Activated gamma-delta T cell treated with Interleukin-2 at 50 U/mL for 16 hours (primary cell): ENCODE measurements at places on chromosomes 1 and 21.

GRCh38 chr1:38990386-38990737 is 714 bp upstream of the AKIRIN1 start:
- no peak for DNase-seq

- no peak for DNase-seq
These were observed 9.6 kb downstream of the FAAP20 start for GRCh38 chr1:2184934-2185333.

DNA sequence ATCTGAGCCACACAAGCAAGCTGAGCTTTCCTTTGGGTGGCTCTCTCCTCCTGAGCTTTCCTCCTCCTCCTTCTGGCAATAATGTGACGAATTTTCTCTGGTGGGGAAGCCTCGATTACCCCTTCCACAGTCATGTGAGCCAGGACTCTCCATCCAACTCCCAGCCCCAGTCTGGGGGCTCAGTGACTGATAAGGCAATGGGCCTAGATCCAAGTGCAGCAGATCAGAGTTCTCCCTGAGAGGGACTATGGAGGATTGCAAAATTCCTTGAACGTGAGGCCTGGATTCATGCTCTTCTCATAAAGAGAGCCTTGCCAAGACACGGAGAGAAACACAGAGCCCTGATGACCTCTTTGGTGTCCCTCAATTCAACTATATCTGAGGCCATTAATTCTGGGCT is 31.3 kb upstream of the TRIM67 start:
- DNase-seq = no peak

GRCh38 chr1:147492207-147492606 is 49.1 kb upstream of the BCL9 start:
- DNase-seq = no peak

DNA sequence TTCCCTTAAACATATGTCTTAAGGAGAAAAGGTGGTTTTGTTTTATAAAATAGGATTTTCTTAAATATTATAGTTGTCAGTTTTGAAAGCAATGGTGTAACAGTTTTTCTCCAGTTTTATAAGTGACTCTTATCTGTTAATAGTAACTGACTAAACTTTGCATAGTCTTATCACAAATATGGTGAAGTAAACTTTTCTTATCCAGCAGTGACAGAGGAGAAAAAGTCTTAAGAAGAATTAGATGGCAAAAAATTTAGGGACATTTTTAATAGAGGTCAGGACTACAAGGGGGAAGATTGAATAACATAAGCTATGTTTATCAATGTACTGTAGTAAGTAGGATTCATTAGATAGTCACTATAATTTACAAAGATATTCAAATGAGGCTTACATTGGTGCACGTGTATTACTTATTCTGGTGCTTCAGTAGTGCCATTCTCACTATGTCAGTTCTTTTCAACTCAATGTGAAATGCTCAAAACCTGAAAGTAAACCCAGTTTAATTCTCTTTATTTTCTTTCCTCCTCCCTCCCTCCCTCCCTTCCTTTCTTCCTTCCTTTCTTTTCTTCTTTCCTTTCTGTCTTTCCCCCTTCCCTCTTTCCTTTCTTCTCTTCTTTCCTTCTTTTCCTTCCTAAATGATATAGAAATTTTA is 26.1 kb downstream of the F3 start:
- no peak for DNase-seq
